ENCODE measurements at places on chromosomes 7 and 10.

DNA sequence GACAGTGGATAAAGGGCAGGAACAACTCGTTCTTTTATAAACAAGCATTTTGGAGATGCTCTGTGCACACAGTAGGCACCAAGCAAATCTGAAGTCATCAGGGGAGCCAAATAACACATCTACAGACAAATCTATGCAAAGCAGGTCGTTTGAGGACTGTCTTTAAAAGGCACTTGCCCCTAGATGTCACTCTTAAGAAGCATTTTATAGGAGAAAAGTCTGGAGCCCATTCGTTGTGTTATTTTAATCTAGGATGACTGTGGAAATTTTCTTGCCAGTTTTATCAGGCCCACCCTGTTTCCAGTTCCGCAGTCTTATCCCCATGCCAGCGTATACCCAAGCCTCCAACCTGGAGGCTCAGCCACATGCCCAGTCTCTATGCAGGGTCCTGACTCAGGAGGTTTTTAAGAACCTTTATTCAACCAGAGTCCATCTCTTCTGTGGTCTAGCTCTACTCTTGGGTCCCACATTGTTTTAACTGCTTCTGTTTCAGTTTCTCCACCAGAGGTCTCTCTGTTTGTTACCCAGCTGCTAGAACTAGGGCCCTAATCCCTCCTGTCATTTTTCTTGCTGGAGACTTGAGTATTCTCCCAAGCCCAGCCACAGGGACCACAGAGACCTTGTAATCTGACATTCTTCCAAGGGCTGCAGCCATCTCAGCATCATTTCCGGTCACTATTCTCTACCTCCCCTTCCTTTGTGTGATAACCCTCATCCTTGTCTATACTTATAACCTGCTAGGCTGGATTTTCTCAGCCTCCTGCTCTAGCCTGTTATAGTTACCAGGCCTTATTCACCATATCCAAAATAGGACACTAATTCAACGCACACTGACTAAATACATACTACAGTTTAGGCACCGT is 26.7 kb downstream of the PIK3CG start:
- DNase-seq, result no peak

DNA sequence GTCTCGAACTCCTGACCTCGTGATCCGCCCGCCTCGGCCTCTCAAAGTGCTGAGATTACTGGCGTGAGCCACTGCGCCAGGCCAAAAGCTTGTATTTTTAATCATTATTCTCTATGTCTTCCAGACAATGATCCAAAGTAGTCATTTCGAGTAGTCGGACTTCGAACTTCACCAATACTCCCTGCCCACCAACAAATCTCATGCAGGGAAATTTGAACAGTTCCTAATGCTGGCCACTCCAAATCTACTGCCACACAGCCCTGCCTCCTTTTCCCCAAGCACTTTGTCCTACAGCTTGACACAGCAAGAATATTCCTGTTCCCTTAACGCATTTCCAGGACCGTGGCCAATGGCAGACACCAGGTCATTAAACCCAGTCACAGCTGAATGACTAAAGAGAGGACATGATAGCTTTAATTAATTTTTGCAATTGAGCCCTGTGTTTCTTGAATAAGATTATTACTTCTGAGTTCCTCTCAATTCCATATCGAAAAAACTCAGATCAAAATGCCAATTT is 142.3 kb upstream of the NRP1 start:
- no peak for DNase-seq

DNA sequence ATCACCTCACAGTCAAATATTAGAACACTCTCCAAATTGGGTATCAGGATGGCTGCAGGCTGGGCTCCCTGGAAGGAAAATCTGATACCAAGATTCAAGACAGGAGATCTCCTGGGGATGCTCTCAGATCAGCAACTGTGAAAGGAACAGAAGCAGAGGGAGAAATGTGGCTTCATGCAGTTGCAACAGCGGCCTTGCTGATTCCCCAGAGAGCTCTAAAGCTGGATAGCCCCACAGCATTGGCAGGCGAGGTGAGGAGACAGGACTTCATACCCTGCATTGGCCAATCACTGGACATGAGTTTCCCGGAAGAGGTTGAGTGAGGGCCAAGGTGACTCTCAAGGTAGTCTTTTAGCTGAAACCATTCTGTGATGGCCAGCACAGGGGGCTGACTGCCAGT is 190.6 kb downstream of the PTPN20 start:
- no peak for DNase-seq

GRCh38 chr7:67518580-67518979 is 521.9 kb downstream of the TYW1 start:
- no peak for DNase-seq

GRCh38 chr10:58436071-58436470 is 50.9 kb downstream of the TFAM start:
- DNase-seq, result no peak

DNA sequence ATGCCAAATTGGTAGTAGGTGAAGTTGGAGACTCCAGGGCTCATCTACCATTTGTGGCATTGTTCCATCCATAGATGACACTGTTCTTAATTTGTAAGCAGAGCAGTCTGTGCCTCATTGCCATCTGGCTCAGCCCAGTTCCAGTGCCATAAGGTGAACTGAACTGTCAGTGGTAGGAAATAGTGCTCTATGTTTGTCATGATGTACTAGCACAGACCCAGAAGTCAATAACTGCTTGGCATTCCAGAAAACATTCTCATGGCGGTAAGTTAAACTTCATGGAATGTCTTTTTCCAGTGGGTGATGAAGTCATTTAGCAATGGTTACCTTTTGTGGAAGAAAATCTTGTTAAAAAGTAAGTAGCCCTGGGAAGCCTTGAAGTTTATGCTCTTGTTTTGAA is 302.7 kb downstream of the SUGCT start:
- DNase-seq, result no peak

- no peak for DNase-seq
Observed at GRCh38 chr7:88457320-88457719, 150.6 kb upstream of the STEAP4 start.

- DNase-seq, result no peak
Observed at GRCh38 chr10:6504296-6504695, 75.8 kb downstream of the PRKCQ start.

GRCh38 chr10:22345301-22346095 is at the start of gene SPAG6:
SPAG6 (plus strand) TSS chr10:22345496; CDS start chr10:22345612, 116 bp downstream.
- no peak for DNase-seq

DNA sequence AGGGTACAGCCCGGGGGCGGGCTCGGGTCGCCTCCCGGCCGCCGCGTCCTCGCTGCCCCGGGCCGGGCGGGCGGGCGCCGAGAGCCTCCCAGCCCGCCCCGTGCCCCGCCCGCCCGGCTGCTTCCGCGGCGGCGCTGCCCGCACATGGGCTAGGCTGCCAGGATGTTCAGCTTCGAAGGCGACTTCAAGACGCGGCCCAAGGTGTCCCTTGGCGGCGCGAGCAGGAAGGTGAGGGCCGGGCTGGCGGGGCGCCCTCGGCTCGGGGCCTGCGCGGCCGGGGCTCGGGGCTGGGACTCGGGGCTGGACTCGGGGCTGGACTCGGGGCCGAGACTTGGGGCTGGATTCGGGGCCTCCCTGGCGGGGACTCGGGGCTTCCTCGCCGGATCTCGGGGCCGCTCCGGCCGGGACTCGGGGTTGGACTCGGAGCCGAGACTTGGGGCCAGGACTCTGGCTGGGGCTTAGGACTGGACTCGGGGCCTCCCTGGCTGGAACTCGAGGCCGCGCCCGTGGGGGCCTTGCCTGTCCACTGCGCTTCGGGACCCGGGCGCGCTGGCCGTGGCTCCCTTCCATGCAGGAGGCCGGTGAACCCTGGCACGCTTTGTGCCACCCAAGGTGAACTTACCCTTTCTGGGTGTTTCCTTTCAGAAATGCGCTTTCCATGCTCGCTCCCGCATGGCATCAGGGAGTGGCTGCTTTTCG is 534 bp downstream of the UBE3C start:
- no peak for DNase-seq

DNA sequence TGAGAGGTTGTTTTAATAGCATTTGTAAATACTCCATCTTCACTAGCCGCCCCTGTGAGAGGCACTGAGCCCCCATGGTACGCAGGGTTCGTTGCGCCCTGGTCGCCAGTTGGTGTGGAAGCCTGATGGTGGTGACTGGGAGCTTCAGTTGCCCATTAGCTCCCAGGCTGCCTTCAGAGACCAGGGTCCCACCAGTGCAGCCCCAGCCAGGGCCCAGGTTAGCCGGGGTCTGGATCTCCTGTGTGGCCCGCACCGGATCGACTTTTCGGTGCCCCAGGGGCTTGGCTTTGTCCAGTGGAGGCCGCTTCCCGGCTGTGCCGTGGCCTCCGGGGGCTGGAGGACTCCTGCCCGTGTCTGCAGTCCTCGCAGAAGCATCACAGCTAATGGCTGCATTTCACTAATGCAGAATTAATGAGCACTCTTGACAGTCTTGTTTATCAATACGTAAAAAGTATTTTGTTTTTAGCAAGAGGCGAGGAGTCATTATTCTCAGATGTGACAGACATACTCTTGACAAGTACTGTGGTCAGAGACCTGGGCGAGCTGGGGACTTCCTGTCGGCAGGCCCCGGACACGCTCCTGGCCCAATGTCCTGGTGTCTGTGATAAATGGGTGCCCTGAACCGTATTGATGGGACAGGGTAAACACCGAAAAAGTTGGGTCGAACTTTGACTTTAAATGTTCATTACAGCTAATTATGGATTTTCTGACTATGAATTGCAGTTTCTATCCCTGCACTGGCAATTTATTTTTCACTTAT is 99.8 kb downstream of the NKX6-2 start:
- DNase-seq, result no peak

- DNase-seq, result no peak
Observed at GRCh38 chr7:129368389-129368986, 65.7 kb upstream of the STRIP2 start.

GRCh38 chr10:119700321-119700954 is 25.4 kb upstream of the INPP5F start:
- DNase-seq, result no peak

GRCh38 chr10:127919418-127920271 is 12.7 kb downstream of the PTPRE start:
- DNase-seq, result no peak

GRCh38 chr7:16014031-16014430 is 327.5 kb upstream of the MEOX2 start:
- DNase-seq, result no peak

GRCh38 chr7:108120196-108120595 is 10.0 kb downstream of the LAMB4 start:
- no peak for DNase-seq

GRCh38 chr10:91271886-91272285 is 51.4 kb downstream of the PCGF5 start:
- no peak for DNase-seq

DNA sequence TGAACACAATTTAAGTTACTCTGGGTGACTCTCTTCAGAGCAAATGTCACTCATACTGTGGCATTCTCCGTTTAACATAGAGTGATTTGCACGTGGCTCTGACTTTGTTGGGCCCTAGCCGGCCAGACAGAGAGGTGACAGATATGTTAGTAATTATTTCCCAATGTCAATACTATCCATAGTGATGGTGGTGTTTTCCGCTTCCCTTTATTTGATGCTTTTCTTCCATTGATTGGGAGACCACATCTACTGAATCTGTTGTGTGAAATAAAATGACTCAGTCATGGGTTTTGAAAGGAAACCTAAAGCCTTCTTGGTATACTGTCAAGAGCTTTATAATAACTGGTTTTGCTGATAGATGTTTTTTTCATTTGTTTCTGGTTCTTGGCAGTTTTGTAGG is 7.4 kb downstream of the AVL9 start:
- DNase-seq, result no peak

- no peak for DNase-seq
Observed at GRCh38 chr10:102682416-102682815, 31.8 kb downstream of the ARL3 start.

DNA sequence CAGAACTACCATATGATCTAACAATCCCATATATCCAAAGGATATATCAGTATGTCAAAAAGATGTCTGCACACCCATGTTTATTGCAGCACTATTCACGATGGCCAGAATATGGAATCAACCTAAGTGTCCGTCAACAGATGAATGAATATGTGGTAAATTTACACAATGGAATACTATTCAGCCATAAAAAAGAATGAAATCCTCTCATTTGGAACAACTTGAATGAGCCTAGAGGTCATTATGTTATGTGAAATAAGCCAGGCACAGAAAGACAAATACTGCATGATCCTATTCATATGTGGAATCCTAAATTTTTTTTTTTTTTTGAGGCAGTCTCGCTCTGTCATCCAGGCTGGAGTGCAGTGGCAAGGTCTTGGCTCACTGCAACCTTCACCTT is 6.3 kb upstream of the CFAP70 start:
- DNase-seq, result no peak

DNA sequence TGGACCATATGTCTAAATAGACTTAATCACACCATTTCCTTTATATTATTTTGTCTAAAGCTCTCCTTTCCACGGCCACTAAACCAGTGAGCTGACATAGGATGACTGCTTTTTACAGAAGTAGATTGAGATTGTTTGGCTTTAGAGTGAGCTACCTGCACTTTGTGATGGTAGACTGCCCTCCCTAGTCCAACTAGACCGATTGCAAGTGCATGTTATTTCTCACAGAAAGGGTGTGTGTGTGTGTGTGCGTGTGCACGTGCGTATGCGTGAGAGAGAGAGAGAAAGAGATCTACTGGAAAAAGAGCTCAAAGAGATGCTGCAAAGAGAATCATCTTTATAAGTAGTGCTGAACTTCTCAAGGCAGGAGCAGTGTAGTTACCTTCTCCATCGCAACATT is 60.7 kb downstream of the VCL start:
- no peak for DNase-seq

GRCh38 chr10:128035557-128035973 is 90.7 kb downstream of the MKI67 start:
- no peak for DNase-seq

- DNase-seq, result no peak
Observed at GRCh38 chr7:157526913-157527634, 190.3 kb downstream of the DNAJB6 start.
